Peyer's patch (tissue), 4 donors: ENCODE measurements at places on chromosomes 11 and 22.

DNA sequence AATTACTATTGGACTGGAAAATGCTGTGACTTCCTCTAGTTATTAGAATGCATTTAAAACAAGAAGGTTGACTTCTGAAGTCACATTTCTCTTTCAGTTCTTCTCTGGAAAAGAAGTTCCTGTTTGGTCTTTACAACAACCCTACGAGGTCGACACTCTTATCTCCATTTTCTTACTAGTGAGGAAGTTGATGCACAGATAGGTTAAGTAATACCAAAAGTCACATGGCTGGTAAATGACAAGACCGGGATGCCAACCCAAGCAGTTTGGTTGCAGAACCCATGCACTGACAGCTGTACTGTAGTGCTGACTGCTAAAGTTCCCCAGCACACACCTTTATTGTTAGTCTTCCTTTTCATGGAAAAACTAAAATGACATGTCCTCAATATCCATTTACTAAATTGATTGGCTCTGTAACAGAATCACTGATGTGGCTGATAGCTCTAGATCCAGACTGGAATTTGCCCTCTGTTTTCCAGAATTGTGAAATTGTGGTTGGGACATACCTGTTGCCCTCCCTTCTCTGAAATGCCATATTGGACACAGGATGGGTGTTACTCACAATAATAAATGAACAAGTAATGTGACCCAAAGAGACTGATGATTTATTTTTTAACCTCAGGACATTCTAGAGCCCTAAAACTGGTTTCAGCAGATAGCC, 9.4 kb upstream of the TECTA start:
- DNase-seq, result no peak

GRCh38 chr11:64846998-64847666, 2.7 kb upstream of the CDC42BPG start:
- peak; percentile 92 for DNase-seq

GRCh38 chr11:12066799-12067508, 43.4 kb upstream of the MICAL2 start:
- DNase-seq, result no peak

GRCh38 chr11:27423125-27423524, 49.5 kb downstream of the LGR4 start:
- no peak for DNase-seq

- no peak for DNase-seq
Measured at GRCh38 chr11:17812091-17812864, 77.7 kb downstream of the KCNC1 start.

- DNase-seq, result no peak
Measured at GRCh38 chr11:15821451-15821850, 534.9 kb downstream of the SOX6 start.

DNA sequence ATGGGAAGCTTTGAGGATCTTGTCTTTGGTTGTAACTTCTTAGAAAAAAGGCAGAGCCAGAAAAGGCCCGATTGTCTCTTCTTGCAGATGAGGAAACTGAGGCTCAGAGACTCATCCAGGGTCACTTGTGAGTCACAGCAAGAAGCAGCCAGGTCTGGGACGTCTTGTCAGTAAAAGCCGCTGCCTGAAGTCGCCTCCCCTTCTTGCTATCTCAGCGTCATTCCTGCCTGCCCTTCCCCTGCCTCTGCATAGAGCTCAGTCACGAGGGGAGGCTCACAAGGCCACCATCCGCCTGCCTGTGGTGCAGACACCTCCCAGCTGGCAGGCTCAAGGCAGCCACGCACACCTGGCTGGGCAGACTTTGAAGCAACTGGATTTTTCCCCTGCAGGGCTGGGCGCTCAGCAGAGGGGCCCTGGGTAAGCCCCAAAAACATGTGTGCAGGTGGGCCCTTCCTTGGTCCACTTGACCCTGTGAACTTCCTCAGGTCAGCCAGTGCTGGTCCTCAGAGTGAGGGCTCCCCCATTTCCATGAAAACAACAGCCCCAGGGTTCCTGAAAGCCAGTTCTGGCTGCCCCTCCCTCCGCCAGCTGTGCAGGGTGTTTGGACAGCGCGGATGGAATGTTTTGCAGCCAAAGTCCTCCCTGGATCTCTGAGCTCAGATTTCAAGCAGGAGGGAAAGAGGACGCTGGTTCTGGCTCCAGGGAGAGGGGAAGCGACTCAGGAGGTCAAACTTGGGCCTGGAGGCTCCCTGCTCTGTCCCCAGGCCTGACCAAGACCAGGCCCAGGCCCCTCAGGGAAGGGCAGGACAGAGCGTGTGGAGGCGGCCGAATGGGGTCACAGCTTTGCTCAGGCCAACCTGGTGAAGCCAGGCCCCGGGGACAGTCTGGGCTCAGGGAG, 6.0 kb upstream of the RAB3IL1 start:
- no peak for DNase-seq

DNA sequence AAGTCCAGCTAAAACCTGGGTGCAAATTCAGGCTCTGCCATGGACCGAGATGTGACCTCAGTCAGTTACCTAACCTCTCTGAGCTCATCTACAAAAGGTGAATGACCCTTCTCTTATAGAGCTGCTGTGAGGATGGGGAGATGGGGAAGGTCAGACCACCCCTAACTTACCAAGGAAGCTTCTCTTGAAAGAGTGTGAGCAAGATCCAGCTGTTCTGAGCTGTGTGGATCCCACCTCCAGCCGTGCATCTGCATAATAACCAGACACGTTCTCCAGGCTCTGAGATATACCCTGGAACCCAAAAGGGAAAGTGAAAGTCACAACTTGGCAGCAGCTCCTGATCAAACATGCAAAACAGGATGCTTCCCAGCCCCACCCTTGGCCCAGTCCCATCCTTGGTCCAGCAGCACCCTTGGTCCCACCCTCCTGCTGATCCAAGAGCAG, at the start of gene APOL3:
APOL3 (minus strand) TSS at position 257 of the 444 bp plus-strand sequence. CDS start 11,700 bp downstream, outside the sequence.
- peak; percentile 88 for DNase-seq

- DNase-seq, result no peak
Measured at GRCh38 chr11:41267451-41267850, 192.0 kb downstream of the LRRC4C start.

GRCh38 chr11:1682225-1682905, 14.6 kb upstream of the KRTAP5-6 start:
- DNase-seq, result peak; percentile 38

- no peak for DNase-seq
Measured at GRCh38 chr22:39220890-39221850, 23.6 kb downstream of the PDGFB start.

- peak; percentile 68 for DNase-seq
Measured at GRCh38 chr11:114678125-114679036, at the start of gene NXPE2. NXPE2 (plus strand) TSS chr11:114678527; CDS start chr11:114678576, 49 bp downstream.

DNA sequence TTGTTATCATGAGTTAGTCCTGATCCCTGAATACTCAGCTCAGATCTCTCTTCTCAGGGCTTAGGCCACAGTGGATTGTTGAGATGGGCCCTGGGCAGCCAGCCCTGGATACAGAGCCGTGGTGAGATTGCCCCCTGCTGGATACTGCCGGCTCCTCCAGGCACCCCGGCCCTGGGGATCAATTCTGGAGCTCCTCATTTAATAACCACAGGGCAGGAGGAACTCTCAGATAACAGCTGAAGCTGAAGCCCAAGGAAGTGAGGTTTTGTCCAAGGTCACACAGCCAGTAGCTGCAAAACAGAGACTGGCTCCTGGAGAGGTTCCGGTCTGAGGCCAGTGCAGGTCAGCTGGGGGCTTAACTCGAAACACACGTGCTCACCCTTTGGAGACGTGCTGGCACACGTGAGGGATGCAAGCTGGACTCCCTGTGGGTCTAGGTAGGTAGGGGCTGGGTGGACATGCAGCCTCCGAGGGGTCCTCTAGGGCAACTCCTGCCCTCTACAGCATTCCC, 16.0 kb downstream of the USH1C start:
- peak; percentile 20 for DNase-seq

GRCh38 chr11:72511393-72512047, 77.2 kb upstream of the CLPB start:
- DNase-seq, result no peak
